Jurkat, Clone E6-1 (cell line): ENCODE measurements at places on chromosomes 6 and 20.

- peak; percentile 68 for DNase-seq
Measured at GRCh38 chr20:43798291-43799149, 71.7 kb upstream of the GTSF1L start.

GRCh38 chr20:51769976-51770615 lies 1.9 kb upstream of the ATP9A start:
- DNase-seq, result no peak

- no peak for DNase-seq
Measured at GRCh38 chr6:16700202-16700915, 60.9 kb downstream of the ATXN1 start.

DNA sequence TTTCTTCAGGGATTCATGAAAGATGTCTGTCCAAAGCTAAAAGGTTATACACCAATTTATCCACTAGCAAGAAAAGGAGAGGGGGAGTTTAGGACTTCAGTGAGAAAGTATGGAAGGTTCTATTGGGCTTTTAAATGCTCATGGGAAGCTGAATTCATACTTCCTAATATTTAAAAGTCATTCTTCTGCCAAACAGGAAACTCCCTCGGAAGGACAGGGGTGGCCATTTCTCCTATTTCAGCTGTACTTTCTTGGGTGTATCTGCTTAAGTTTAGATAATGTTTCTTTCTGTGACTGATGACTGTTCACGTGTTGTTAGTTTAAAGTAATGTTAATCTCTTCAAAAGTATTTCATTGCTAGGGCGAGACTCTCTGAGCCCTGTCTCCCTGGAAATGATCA lies 80.5 kb upstream of the IFNGR1 start:
- DNase-seq, result no peak
